ENCODE measurements at places on chromosomes 11 and 22.
A peak's percentile ranks its signal among the peaks of the same experiment; 100 is the strongest.

DNA sequence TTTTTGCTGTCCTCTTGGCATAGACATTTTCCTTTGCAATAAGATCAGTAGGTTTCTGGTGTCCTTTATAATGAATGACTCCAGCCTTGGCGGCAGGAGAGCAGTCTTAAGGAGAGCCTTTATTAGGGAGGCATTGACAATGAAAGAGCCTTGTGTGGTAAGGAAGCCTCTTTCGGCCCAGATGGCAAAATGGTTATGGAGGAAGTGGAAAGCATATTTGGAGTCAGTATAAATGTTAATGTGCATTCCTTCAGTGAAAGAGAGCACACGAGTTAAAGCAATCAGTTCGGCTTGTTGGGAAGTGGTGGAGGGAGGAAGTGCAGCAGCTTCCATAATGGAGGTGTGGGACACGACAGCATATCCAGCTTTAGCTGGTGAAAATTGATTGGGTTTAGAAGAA, 18.1 kb upstream of the ANO1 start:
- peak; percentile 87 for DNase-seq

DNA sequence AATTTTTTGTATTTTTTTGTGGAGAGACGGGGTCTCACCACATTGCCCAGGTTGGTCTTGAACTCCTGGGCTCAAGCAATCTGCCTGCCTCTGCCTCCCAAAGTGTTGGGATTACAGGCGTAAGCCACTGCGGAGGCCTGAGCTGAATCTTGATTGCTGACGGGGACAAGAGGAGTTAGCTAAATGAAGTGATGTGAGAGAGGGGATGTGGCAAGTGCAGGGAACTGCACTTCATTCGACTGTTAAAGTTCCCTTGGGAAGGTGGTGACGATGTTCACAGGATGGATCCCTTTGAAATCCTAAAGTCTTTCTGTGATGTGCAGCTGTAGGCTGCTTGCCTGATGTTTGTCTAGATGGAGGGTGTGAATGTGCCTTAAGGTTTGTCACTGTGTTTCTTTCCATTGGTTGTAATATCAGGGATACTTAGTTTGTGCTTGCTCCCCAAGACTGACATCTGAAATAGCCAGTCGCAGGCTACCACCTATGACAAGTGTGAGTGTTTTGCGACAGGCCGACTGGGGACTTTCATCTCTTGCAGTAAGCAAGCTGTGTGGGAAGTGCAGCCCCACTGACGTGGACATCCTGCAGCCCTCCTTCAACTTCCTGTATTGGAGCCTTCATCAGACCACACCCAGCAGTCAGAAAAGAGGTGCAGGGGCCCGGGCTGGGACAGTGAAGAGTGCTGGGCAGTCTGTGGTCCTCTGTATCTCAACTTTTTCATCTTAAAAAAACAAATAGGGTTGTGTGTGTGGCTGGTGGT, 19.6 kb upstream of the CCDC134 start:
- peak; percentile 64 for DNase-seq

DNA sequence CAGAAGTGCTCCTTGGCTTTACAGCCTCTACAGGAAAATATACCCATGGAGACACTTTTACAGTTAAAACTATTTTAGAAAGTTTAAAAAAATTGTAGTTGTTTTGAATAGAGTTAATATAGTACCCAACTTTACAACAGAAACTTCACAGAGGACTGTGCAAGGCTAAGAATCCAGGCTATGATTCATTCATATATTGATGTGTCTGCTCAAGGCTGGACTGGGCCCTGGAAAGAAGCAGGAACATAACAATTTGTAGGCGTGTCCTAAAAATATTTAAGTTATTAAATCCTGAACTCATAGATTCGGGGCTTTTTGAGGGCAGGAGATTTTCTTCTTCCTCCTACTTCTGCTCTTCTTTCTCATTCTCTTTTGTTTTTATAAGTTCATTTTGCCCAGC, 291.5 kb upstream of the CCDC179 start:
- DNase-seq, result no peak

DNA sequence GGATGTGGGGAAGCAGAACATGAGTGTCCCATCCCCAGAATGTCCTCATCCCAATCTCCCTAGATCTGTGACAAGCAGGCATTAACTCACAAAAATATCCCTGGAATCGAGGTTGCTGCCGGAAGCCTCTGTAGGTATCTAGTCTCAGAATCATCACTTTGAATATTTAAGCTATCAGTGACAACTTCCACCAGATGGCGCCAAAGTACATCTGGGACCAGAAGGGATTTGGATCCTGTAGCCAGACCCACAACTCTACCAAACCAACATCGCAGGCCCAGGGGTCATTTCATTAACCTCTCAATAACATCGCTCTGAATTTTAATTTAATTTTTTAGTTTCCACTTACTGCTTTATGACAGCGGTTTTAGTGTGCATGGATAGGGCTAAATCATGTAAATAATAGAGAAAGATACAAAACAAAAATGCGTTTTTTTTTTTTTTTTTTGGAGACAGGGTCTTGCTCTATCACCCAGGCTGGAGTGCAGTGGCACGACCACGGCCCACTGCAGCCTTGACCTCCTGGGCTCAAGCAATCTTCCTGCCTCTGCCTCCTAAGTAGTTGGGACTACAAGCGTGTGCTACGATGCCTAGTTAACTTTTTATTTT, 1.1 kb upstream of the EXT2 start:
- DNase-seq, result peak; percentile 91

GRCh38 chr22:47918276-47918921, 1155.9 kb downstream of the TBC1D22A start:
- peak; percentile 15 for DNase-seq

GRCh38 chr11:6735306-6735705, 36.5 kb downstream of the OR2AG2 start:
- no peak for DNase-seq

GRCh38 chr11:13040969-13041561, 31.9 kb downstream of the RASSF10 start:
- DNase-seq, result peak; percentile 48

GRCh38 chr11:15038963-15039362, 34.4 kb upstream of the CALCB start:
- DNase-seq, result no peak

DNA sequence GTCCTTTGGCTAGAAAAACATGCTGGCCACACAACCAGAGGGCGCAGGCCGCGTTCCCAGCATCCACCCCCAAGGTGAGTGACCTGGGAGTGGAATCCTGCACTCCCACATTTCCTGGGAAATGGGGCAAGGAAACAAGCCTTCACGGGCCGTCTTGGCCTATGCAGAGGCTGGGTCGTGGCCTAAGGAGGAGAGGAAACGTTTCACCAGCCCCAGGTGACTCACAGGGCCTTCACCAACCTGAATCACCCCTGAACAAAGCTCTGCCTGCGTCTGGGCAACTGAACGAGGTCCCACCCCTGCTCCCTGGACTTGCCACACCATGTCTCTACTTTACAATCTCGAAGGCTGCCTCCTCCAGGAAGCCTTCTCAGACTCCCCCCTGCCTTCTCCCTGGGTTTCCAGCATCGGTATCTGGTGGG, 13.2 kb downstream of the MYH9 start:
- no peak for DNase-seq

GRCh38 chr11:45423475-45424120, 137.5 kb upstream of the SYT13 start:
- DNase-seq, result no peak

- peak; percentile 90 for DNase-seq
Measured at GRCh38 chr22:42444077-42444904, 12.1 kb upstream of the NFAM1 start.

- DNase-seq, result peak; percentile 44
Measured at GRCh38 chr11:13277768-13278608, at the start of gene BMAL1. Gene BMAL1, plus strand, starts transcription at chr11:13277790. Its CDS starts 76,519 bp downstream, at chr11:13354309.

DNA sequence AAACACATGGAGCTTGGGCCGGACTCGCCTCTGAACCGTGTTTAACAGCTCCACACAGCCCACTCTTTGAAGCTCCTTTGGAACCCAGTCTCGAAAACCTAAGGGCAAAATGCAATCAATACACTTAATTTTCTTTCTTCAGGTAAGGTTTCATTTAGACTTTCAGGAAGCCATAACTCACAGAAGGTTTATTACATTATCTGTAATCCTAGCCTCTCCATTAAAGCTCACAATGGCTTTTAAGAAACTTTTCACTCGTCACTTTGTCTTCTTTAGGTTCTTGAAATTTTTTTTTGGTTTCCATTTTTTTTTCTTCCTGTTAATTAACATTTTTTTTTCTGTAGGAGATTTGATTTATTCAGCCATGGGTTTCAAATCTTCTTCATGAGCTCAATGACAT, 91.3 kb downstream of the ARL14EP start:
- no peak for DNase-seq

All from muscle of leg (tissue), 16 donors.